ENCODE measurements at places on chromosomes 6 and 20. TPM values are rescaled to one million over a fixed set of nuclear protein-coding genes. Genes with fewer than 3 reads are reported as not detected.

The GNL1 gene
- 102 TPM for total RNA-seq

The AFG1L gene
- total RNA-seq, result 5.3 TPM

The TRERF1 gene
- 10.6 TPM for total RNA-seq

The UBE2V1 gene
- 183 TPM for total RNA-seq

The HLA-DQA2 gene
- 1.2 TPM for total RNA-seq

The TRIM40 gene
- total RNA-seq, result not detected

The ASXL1 gene
- 131 TPM for total RNA-seq

The FNDC11 gene
- 0.26 TPM for total RNA-seq

The NHSL1 gene
- 0.72 TPM for total RNA-seq

The MAFB gene
- 1.7 TPM for total RNA-seq

The SEMG2 gene
- total RNA-seq, result not detected

The SLPI gene
- not detected for total RNA-seq

All from CD8-positive, alpha-beta memory T cell (primary cell).